ENCODE measurements at places on chromosomes 6 and 20.

DNA sequence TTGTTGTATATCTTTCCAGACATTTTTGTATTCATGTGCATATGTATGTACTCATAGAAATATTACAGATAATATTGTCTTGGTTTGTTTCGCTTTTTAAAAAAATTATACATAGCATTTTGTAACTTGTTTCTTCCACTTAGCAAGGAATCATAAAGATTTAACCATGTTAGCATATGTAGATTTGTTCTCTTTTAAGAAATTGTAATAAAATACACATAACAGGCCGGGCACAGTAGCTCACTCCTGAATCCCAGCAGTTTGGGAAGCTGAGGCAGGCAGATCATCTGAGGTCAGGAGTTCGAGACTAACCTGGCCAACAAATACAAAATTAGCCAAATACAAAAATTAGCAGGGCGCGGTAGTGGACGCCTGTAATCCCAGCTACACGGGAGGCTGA lies 44.4 kb upstream of the CSE1L start:
- DNase-seq = no peak

- DNase-seq = no peak
Observed at GRCh38 chr20:51766994-51767866, 960 bp downstream of the ATP9A start.

GRCh38 chr20:58868795-58869194 lies 16.3 kb downstream of the GNAS start:
- no peak for DNase-seq

DNA sequence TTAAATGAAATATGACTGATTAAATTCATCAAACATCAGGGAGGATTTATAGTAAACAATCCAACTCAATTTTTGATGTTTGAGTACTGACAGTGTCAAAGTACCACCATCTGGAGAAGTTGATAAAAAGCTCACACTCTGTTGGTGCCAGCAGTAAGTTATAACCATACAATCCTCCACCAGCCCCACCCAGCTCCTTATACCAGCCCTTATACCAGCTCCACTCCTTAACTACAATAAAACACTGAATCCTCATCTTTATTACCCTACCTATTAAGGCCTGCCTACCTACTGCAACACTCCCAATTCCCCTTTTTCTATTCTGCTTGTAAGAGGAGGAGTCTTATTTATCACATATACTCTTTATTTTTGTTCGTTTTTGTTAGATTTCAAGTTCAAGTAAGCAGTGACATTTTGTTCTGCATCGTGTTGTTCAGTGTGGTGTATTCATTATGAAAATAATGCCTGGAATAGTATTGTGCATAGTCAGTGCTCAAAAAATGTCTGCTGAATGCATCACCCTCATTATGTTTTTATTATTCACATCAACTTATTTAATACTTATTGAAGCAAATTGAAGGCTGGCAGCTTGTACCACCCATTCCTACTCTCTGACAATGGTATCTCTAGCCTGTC lies 954.7 kb upstream of the ADGRB3 start:
- DNase-seq = no peak

DNA sequence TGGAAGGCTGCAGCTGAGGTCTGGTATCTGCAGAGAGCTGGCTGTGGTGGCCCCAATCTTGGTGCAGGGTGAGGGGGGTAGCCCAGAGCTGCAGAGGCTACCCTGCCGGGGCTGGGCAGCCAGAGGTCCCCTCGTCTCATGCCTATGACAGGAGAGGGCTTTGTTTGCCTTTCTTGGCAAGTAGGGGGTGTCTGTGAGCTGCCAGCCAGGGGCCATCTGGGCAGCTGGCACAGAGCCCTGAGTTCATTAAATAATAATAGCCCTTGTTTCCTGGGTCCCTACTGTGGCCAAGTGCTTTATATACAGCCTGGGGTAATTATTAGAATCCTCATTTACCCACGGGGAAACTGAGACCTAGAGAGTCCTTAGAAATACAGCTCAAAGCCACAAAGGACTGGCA lies 66.6 kb downstream of the EZR start:
- no peak for DNase-seq

DNA sequence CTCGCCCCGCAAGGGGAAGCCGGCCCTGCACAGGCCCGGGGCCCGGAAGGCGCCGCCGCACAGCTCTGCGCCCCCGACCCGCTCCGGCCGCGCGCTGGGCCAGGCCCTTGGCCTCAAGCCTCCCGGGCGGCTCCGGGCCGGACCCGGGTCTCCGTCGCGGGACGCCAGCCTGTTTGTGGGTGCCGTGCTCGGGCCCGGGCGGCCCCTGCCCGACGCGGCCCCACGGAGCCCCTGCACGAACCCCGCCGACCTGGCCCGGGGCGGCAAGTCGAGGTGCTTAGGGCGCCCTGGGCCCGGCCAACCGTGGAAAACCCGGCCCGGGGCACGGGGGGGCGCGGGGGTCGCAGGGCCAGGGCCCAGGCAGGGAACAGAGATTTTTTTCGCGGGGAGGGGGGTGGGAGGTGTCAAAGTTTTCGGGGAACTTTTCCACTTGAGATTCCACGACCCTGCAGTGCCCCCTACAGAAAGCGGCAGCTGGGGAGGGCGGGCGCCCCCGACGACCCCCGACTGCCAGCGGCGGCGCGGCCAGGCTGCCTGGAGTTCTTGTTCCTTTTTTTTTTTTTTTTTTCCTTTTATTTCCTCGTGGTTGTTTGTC lies 805 bp upstream of the STX16 start:
- no peak for DNase-seq

DNA sequence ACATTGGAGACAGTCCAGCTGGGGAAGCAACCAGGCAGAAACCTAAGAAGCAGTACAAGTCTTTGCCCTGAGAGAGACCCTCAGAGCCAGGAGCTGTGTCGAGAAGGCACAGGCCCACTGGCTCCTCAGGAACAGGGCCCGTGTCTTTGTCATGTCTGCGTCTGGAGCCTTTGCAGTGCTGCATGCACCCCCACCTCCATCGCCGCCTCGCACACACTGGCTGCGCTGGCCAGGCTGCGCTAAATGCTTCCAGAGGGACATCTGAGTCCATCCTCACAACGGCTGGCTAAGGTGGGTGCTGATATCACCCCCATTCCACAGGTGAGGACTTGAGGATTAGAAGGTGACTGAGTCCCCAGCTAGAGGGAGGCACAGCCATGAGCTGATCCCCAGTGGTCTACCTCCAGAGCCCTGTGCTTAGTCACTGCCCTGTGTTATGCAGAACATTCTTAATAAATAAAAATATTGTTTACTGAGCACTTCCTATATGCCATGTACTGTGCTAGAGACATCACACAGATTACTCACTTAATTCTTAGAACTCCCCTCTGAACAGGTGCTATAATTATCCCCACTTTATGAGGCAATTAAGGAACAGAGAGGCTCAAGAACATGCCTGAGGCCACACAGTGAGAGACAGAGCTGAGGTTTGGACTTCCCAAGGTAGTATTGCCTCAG lies 27.6 kb downstream of the GABRR2 start:
- DNase-seq = no peak

All from stimulated activated CD8-positive, alpha-beta memory T cell treated with anti-CD3 and anti-CD28 coated beads, Interleukin-4, amount 100 ng/mL, for 1 hour (primary cell).